NCI-H2171 treated with DMSO at 0.1 percent for 48 hours (cell line): ENCODE measurements at places on chromosomes 1 and 21.
A peak's percentile ranks its signal among the peaks of the same experiment; 100 is the strongest.

DNA sequence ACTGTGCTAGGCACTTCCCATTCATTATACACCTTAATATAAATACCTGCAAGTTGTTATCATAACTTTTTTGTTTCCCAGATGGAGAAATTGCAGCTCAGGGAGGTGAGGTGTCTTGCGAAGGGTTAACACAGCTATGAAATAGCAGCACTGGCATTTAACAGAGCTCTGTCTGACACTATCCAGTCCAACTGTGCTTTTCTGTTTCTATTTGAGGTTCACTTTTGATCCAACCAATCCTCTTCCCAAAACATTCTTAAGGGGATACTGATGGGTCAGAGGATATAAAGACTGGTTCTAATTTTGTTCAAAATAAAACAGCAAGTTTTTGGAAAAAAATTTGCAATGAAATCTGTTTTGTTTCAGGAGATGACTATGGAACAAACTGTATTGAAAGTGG, 46.5 kb upstream of the C8B start:
- DNase-seq, result no peak

DNA sequence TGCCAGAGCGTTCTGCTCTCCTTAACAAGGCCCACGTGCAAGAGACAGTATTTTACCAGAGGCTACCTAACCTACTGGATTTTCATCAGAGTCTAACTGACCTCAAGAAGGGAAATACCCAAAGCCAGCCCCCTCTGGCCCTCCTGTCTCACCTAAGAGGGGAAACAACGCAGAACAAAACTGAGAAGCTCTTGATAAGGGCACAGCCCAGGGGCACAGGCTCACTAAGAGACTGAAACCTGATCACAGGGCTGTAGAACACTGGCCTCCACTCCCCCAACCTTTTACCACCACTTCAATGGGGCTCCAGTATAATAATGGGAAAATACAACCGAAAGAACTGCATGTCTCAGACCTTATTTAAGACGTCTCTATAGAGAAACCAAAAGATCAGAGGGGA, 449.5 kb upstream of the CAMK1G start:
- DNase-seq, result no peak

GRCh38 chr1:198667186-198667585, 28.3 kb downstream of the PTPRC start:
- no peak for DNase-seq

- no peak for DNase-seq
These were observed 259.8 kb downstream of the LMO4 start for GRCh38 chr1:87588495-87588894.

DNA sequence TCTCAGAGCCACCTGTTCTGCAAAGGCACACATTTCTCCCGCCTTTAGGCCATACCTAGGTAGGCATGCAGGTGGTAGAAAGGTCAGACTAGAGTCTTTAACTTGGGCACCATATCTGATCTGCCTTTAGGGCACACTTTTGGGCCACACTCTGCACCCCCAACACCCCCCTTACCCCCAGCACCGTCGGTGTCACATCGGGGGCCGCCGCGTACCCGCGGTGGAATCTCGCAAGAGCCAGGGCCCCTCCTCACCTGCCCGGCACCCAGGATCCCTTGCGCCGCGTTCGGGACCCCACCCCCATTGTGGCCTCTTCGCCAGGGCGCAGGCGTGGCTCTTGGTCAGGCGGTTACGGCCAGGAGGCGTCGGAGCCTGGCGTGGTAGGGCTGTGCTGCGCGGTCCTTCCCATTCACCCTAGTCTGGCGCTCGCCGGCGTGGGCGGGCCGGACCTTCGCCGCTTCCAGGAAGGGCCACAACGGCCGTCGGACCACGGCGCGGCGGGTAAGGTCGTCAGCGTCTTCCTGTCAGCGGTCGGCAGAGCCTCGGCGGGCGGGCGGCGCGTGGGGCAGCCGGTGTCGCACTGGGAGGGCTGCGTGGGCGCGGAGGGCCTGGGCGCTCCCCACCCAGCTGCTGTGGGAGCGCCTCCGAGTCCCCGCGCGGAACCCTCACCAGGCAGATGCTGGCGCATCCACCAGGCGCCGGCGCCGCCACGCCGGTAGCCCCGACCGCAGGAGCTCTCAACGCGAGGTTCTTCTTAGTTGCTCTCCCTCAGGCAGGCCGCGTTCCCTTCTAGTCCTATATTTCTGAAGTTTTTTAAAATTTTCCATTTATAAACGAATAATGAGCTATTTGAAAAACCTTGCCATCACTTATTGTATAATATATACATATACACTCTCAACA, at the start of gene DNAH14:
DNAH14 (plus strand) TSS at position 341 of the 903 bp plus-strand sequence. CDS start 23,028 bp downstream, outside the sequence.
- peak; percentile 79 for DNase-seq

DNA sequence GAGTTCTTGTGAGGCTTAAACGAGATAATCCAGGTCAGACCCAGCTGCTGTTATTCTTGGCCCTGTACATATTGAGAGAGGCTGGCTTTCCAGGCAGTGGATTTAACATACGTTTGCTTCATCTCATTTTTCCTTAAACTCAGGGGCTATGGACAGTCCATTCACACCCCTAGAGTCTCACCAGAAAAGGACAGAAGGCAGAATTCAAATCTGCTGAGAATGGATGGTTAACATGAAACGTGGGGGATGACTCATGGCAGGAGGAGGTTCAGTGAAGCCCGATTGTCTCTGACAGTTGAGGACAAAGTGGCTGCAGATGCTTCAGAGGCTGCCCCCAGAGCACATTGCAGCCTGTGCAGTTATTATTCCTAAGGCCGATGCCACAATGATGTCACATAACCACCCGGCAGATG, 39.5 kb downstream of the TGFB2 start:
- DNase-seq, result peak; percentile 93

DNA sequence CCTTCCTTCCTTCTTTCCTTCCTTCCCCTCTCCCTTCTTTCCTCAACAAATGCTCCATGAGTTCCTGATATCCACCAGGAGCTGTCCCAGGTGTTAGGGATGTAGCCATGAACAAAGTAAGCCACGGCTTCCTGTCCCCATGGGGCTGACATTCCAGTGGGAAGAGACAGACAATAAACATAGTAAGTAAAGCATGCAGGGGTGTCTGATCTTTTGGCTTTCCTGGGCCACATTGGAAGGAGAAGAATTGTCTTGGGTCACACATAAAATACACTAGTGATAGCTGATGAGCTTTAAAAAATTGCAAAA, 81.5 kb upstream of the ZBTB40 start:
- DNase-seq, result no peak

DNA sequence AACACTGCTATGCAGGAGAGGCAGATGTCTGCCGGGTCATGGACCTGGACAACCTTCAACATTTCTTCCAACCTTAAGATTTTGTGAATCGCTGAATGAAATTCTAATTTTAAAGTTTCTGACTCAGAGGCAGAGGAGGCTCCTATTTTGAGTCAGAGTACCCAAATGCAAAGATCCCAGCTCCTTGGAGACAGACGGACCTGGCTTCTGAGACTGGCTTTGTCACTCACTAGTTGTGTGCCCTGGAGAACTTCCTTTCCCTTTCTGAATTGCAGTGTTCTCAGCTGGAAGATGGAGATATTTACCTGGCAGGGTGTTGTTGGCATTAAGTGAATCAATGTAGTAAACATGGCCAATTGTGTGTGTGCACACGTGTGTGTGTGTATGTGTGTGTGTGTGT, 51.9 kb downstream of the IER5 start:
- no peak for DNase-seq

DNA sequence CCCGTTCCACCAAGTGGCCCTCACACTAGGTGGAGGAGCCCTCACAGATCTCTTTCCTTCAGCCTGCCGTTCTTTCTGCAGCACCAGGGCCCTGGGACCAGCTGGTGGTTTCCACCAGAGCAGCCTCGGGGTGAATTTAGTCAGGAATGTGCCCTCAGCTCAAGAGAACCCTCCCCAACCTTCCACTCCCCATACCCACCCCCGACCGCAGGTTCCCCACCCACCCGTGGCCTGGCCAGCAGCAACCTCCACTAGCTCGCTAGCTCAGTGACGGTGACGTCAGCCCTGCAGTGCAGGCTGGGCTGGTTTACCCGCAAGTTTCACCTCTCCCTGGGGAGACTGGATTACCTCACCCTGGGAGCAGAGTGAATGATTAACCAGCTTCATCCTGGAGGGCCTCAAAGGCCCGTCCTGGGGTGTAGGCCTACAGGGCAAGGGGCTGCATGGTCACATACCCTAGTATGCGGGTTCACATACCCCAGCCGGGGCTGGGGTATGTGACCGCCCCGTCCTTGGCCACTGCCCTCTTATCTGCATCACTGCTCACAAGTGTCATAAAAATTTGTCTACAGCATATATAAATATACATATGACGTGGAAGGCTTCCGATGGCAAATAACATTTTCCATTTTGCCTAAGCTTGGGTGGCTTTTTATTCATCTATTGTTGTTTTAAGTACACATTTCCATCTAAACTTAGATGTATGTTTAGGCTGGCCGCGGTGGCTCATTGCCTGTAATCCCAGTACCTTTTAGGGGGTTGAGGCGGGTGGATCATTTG, 24.5 kb downstream of the ELF3 start:
- peak; percentile 79 for DNase-seq

DNA sequence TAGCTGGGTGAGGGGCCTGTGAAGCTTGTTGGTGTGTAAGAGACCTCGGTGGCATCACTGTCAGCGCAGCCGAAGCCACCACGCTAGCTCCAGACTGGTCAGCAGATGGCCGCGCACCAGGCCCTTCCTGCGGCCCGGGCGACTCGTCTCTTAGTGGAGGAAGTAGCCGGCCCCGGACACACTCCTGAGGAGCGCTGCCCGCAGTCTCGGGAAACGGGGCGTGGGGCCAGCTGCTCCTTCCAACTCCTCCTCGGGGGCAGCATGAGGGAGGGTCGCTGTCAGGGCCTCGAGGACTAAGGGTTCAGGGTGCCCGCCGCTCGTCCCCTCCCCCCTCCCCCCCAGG, 20.4 kb downstream of the H3-3A start:
- DNase-seq, result no peak

DNA sequence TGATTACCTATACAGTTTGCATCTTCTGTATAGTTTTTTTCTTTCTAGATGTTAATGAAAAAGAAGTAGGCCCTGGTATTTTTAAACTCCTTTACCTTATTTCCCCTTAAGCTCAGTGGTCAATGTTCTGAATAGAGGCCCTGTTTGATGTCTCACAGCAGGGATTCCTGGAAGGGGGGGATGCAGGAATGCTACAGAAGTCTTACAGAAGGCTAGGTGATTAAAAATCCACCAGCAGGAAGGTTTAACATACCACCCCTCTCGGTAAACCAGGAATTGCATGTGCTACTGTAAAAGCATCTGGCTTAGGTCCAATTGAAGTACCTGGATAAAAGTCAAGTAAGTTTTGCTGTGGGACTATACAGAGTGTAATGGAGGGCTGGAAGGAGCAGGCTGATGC, 78.3 kb downstream of the NOS1AP start:
- no peak for DNase-seq

GRCh38 chr1:23627069-23627735, 64.4 kb upstream of the RPL11 start:
- no peak for DNase-seq

DNA sequence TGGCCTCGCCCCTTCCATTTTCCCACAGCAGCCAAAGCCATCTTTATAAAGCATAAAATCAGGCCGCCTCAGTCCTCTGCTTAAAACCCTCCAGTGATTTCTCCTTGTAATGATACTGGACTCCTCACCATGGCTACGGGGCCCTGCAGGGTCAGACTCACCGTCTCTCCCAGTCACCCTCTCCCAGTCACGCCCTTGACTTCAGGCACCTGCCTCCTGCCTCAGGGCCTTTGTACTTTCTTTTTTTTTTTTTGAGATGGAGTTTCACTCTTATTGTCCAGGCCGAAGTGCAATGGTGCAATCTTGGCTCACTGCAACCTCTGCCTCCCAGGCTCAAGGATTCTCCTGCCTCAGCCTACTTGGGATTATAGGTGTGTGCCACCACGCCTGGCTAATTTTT, 47.8 kb downstream of the PIK3CD start:
- no peak for DNase-seq

DNA sequence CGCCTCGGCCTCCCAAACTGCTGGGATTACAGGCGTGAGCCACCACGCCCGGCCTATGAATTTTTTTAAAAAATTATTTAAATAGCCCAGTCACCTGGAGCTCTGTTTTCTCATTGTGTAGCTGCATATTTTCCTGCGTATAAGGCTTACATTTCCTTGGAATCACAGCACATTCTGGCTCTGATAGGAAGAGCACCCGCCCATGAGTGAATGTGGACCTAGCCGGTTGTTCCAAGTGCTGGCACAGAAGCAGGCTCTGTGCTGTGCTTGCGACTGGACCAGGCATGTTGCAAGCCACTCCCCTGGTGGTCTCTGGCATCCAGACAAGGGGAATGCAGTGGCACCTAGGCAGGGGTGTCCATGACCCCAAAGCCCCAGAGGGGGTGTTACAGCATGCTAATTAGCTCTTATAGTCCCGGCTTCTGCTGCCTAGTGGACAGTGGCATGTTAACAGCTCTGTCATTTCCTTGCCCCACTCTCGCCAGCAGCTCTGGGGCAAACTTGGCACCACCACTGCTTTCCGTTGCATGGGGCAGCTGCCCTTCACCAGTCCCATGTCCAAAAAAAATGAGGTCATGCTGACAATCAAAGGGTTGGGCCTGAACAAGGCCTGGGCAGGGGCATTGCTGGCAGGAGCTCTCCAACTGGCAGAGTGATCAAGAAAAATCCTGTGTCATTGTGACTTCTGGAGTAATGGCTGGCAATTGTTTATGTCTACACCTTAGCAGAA, 5.2 kb upstream of the VTCN1 start:
- DNase-seq, result no peak

- DNase-seq, result peak; percentile 74
These were observed 8.2 kb upstream of the S100A10 start for GRCh38 chr1:152001631-152002584.
